ENCODE measurements at places on chromosomes 13 and 19.

GRCh38 chr13:112842343-112842856 is 126.6 kb upstream of the MCF2L start:
- no peak for DNase-seq

- no peak for DNase-seq
These were observed 107.6 kb upstream of the VSTM2B start for GRCh38 chr19:29418201-29418600.

DNA sequence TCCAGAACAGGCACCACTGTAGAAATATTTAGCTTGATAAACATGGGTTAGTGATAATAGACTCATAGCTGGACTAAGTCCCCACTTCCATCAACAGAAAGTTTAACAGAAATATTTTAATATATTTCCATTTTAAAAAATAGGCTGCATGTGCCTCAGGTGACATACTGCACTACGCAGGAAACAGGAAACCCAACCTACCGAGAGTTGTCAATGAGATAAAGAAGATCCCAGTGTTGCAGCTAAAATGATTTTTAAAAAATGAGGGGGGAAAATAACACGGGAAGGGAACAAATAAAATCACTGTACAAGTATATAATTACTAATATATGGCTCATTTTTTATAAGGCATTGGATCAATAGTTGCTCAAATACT is 154.8 kb downstream of the TBC1D4 start:
- no peak for DNase-seq

DNA sequence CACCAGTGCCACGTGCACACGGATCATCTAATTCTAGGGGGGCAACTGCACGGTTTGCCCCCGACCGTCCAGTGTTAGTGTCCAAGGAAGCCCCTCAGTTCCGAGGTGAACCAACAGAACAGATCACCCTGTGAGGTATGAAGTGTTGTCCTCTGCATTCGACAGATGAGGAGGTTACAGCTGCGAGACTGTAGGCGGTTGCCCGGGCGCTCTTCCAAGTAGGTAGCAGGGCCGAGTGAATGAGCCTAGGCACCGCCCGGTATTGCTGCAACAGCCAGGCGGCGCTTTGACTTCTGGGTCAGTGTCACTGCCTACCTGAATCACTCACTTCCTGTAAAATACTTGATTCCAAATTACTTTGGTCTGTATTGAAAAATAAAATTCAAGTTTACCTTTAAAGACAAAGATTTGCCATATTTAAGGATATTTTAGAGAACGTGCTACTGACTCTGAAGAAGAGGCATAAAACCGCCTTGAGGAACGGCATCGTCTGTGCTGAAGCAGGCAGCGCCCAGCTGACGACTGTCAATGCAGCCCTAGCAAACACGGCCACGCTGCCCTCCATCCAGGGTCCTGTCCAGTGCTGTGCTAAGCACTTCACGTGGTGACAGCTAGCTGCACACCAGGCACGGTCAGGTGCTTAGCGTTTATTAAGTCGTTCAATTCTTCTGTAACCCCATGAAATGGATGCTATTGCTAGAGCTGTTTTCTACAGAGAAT is 19.3 kb upstream of the RASA3 start:
- DNase-seq: no peak

- DNase-seq: no peak
These were observed 593.2 kb downstream of the LMO7 start for GRCh38 chr13:76229281-76229680.

- no peak for DNase-seq
These were observed 69.8 kb upstream of the STARD13 start for GRCh38 chr13:33355201-33355895.

- no peak for DNase-seq
These were observed 1691.5 kb upstream of the SLC10A2 start for GRCh38 chr13:104757712-104758111.

DNA sequence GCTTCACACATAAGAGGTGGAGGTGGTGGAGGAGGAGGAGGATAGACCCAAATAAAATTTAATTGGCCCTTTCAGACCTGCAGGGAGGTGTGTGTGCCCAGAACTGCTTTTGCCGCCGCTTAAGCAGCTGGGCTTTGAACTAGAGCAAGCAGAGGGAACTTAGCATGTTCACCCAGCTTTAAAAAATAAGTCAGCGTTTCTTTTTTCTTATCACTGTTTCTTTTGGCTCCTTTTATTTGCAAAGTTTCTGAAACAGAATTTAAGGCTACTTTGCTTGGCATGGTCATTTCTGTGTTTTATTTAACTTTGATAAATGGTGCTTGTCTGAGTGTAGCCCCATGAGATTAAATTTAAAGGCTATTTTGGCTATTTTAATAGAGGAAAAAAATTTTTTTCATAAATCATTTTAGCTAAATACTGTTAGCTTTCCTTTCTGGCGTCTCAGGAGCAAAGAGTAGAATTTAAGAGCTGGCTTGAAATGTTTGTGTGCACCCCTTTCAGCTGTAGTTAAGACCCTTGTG is 43.3 kb upstream of the RNF113B start:
- DNase-seq: no peak

- no peak for DNase-seq
These were observed 86.0 kb downstream of the GADD45B start for GRCh38 chr19:2561895-2562294.

DNA sequence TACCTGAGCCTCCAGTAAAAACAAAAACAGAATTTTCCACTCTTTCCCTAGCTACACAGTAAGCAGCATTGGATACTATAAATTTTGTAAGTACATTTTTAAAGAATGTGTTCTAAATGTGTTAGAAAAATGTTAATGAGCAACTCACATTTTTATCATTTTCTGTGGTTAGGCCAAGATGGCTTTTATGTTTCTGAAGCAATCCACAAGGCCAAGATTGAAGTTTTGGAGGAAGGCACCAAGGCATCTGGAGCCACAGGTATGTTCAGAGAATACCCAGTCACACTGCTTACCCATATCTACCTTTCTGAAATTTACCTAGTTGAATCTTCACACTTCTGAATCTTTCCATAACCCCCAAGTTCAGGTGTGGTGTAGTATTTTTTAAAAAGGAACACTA is 21.6 kb downstream of the SERPINE3 start:
- no peak for DNase-seq

GRCh38 chr13:48682436-48682835 is 28.7 kb downstream of the CYSLTR2 start:
- no peak for DNase-seq

DNA sequence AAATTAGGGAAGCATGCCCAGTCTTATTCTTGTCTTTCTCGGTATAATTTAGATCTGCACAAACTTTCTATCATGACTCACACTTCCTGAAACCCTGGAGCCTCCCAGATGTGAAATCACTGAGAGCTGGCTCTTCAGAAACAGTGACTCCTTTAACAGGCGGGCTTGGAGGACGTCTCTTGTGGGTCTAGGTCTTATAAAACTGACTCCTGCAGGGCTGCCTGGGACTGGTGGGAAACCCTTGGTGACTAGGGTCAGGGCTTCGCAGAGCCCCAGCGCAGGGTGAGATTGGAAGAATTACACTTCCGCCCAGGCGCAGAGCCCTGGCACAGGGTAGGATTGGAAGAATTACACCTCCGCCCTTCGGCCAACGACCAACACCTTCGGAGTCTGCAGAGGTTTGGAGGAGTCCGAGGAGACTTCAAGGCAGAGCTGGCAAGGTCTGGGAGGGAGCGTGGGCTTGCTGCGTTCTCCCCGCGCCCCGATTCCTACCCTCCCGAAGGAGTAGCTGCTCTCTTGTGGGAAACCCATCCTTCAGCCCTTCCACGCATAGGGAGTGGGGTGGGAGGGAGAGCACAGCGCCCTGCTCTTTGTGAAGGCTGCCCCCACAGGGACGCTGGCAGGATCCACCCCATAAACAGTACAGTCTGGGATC is 43.4 kb upstream of the MAP3K10 start:
- DNase-seq: no peak

- DNase-seq: no peak
These were observed 602.9 kb downstream of the OLFM4 start for GRCh38 chr13:53631511-53631910.

DNA sequence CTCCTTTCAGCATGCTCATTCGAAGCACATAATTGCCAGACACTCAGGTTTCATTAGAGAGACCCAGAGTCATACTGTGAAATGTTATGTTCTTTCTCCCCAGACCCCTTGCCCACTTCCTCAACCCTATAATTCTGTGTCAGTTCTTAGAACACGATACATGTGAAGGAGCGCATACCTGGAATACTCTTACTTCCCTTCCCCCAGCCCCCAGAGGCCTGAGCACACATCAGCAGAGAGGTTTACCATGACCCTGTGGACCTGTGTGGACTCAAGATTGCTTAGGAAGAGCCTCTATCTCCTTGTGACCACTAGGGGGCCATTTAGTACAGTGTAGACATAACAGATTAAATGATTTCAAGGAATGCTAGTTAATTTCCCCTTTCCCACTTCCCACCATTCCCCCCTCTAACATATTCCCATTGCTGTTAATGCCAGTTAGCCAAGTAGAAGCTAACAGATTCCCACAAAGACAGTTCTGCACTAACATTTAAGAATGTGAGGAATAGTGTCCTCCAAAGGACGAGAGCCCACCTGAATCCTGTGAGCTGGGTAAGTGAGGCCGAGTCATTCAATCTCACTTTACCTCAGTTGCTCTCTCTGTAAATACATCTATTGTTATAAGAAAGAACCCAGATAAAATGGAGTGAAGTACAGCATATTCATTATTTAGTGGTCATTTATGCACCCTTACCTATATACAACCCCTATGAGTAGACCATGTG is 154.2 kb upstream of the MAB21L1 start:
- no peak for DNase-seq

DNA sequence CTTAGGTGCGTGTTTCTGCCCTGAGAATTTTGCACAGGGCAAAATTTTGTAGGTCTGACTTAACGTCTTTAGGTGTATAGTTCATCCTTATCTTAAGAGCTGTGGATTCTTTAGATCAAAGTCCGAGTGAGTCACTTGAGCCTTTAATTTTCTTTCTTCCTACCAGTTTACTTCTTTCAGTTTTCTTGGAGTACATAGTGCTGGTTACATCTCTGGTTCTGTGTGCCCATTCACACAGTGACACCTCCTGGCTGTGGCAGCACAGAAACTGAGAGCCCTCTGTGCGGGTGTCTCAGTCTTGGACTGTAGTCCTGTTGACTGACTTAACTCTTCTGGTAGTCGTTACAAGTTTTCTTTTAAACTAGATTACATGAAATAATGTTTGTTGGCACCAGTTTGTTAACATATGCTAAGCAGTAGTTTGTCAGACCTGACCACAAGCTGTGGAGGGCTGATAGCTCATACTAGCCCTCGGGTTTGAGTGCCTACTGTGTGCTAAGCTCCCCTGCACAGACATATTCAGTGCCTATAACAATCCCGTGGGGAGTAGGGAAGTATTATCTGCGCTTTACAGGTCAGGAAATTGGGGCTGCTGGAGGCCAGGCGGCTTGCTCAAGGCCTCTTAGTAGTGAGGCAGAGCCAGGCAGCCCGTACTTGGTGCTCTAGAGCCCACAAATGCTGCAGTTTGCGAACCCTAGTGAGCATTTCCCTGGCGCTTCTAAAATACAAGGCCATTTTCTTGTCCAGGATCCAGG is 1.6 kb downstream of the GATAD2A start:
- no peak for DNase-seq

DNA sequence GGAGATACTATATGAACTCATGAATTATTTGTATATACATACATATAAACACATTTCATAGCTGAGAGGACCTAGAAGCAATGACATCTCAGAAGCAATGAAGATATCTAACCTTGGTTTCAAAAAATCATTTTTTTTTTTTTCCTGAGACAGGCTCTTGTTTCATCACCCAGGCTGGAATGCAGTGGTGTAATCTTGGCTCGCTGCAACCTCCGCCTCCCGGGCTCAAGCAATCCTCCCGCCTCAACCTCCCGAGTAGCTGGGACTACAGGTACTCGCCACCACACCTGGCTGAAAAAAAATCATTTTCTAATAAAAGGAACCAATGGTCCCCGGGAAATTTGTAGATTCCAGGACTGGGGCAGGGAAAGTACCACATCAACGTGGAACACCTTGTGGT is 4.0 kb downstream of the ZNF565 start:
- no peak for DNase-seq

DNA sequence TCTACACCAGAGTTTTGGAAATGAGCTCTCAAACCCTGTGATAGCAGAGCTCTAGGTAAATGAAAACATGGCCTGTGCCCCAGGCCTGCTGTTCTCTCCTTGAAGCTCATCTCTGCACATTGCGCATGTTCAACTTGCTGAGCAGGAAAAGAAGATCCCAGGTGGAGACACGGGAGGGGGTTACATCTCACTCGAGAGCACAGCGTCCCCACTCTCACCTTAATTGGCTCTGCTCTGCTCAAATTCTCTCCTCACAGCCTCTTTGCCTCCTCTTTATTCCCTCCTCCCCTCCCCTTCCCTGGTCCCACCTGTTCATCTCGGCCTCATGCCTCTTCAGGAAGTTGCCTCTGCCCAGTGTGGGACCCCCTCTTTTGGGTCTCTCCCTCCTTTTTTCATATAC is 44.7 kb downstream of the RGCC start:
- no peak for DNase-seq

DNA sequence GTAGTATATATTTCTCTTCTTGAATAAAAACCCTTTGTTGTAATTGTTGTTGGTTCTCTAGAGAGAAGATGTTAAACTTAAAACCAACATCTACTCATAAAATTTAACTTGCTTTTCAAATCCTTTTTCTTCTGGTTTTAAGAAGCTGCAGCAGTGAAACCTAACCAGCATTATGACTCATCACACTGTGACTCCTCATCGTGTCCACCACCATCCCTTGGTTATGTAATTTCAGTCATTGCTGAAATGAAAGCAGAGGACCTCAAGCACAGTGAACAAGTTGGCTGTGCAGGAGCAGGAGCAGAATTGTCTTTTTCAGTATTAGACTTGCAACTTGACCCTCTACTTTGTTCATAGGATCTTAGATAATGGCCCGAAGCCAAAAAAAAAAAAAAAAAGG is 64.9 kb upstream of the HTR2A start:
- no peak for DNase-seq
